Activated CD8-positive, alpha-beta T cell treated with anti-CD3 and anti-CD28 coated beads for 36 hours (primary cell): ENCODE measurements at places on chromosomes 3 and 15. TPM values are rescaled to one million over a fixed set of nuclear protein-coding genes. Genes with fewer than 3 reads are reported as not detected.

APOD gene
- not detected for total RNA-seq

AADAC gene
- not detected for total RNA-seq

MKRN3 gene
- total RNA-seq, result 1.6 TPM

RAB6B gene
- total RNA-seq, result 2.0 TPM

MUC4 gene
- total RNA-seq, result 0.31 TPM

GRCh38 chr3:14775563-14775962, 43.2 kb upstream of the FGD5 start:
- no peak for DNase-seq
- H3K4me3 ChIP-seq, result no peak overlapping the region
- no peaks in the 10 kb centered on the region for H3K36me3 ChIP-seq
- H3K27me3 ChIP-seq, result no peaks in the 10 kb centered on the region

DNA sequence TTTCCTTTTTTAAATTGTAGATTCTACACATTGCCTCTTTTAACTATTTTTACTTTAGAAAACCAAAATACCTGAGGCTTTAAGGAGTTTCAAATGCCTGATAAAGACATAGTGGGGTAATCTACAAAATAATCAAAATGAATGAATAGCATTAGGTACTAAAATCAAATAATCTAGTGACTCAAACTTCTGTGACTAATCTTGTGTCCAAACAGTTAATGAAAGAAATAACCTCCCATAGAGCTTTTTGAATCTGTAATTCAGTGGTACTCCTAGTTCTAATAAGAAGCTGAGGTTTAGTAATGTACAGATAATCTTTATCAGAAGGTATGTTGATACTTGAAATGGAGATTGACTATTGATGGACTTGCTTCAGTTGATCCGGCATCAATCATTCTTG, 53.0 kb downstream of the DTWD1 start:
- H3K27me3 ChIP-seq, result peaks cover 14% of the 10 kb centered on the region
- H3K27ac ChIP-seq, result no peak overlapping the region
- H3K36me3 ChIP-seq, result no peaks in the 10 kb centered on the region

- H3K4me1 ChIP-seq, result peaks cover 9% of the 10 kb centered on the region
- no peak overlapping the region for H3K4me3 ChIP-seq
- no peak overlapping the region for H3K27ac ChIP-seq
- H3K27me3 ChIP-seq, result peaks cover 11% of the 10 kb centered on the region
- H3K36me3 ChIP-seq, result peaks cover 2% of the 10 kb centered on the region
Observed at GRCh38 chr15:72315706-72316370, 4.1 kb downstream of the CELF6 start.

- H3K27me3 ChIP-seq, result peaks cover 10% of the 10 kb centered on the region
- H3K36me3 ChIP-seq, result no peaks in the 10 kb centered on the region
- no peak overlapping the region for H3K27ac ChIP-seq
- H3K4me1 ChIP-seq, result peaks cover 4% of the 10 kb centered on the region
Observed at GRCh38 chr3:38648024-38648658, 1.3 kb downstream of the SCN5A start.

- H3K4me3 ChIP-seq, result no peak overlapping the region
- H3K4me1 ChIP-seq, result no peaks in the 10 kb centered on the region
- DNase-seq, result no peak
- H3K36me3 ChIP-seq, result no peaks in the 10 kb centered on the region
Observed at GRCh38 chr3:19822805-19823204, 111.2 kb downstream of the EFHB start.

DNA sequence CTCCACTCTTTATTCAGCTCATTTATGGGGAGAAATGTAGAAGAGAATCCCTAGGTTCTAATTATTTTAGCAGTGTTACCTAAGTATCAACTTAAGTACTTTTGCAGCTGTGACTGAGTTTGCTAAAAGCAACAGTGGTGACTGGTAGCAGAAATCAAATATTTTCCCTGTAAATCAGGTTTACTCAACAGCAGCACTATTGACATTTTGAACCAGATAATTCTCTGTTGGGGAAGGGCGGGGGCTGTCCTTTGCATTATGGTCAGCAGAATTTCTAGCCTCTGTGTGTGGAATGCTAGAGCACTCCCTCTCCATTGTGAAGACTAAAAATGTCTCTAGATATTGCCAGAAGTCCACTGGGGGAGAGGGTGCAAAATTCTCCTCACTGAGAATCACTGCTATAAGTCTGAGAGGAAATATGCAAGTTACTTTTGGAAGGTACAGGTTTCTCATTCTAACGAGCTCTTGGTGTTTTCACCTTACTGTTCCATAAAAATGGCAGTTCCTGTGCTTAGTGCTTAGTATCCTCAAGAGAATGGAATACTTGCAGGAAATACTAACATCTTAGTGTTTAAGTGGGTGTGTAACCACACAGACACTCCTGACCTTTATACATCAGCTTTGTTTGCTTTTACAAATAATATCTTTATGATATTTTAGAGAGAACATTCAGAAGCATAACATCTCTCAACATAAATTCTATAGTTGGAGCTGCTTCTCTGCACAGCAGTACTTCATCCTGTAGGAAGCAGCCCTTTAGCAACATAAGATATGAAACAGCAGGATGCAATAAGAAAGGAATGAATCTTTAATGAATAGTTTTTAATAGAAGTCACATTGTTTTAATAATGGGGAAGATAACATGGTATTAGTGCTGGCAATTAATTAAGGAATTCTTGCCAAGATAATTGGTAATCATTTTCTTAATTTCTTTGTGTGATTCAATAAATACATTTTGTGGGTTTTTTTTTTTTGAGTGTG, 246.5 kb upstream of the GOLIM4 start:
- DNase-seq, result no peak
- no peaks in the 10 kb centered on the region for H3K4me1 ChIP-seq
- no peak overlapping the region for H3K4me3 ChIP-seq
- no peak overlapping the region for H3K27ac ChIP-seq
- H3K27me3 ChIP-seq, result no peaks in the 10 kb centered on the region
- H3K36me3 ChIP-seq, result no peaks in the 10 kb centered on the region

GRCh38 chr3:32616267-32616962, 45.8 kb upstream of the DYNC1LI1 start:
- no peak for DNase-seq
- no peak overlapping the region for H3K27ac ChIP-seq
- no peak overlapping the region for H3K4me3 ChIP-seq
- no peaks in the 10 kb centered on the region for H3K36me3 ChIP-seq
- no peaks in the 10 kb centered on the region for H3K4me1 ChIP-seq

GRCh38 chr15:70670680-70671079, 92.7 kb downstream of the UACA start:
- peaks cover 15% of the 10 kb centered on the region for H3K4me1 ChIP-seq
- peaks cover 6% of the 10 kb centered on the region for H3K27me3 ChIP-seq
- no peak overlapping the region for H3K27ac ChIP-seq
- DNase-seq, result no peak
- H3K36me3 ChIP-seq, result no peaks in the 10 kb centered on the region

- no peak for DNase-seq
- peaks cover 4% of the 10 kb centered on the region for H3K4me1 ChIP-seq
- no peak overlapping the region for H3K4me3 ChIP-seq
- no peaks in the 10 kb centered on the region for H3K27me3 ChIP-seq
- no peaks in the 10 kb centered on the region for H3K36me3 ChIP-seq
- H3K27ac ChIP-seq, result no peak overlapping the region
Observed at GRCh38 chr3:55963601-55964000, 476.5 kb upstream of the WNT5A start.

- H3K36me3 ChIP-seq, result peaks cover 31% of the 10 kb centered on the region
- DNase-seq, result no peak
- no peaks in the 10 kb centered on the region for H3K27me3 ChIP-seq
- H3K27ac ChIP-seq, result peak overlapping the region; percentile 57
Observed at GRCh38 chr3:136166507-136166906, 29.6 kb downstream of the MSL2 start.

DNA sequence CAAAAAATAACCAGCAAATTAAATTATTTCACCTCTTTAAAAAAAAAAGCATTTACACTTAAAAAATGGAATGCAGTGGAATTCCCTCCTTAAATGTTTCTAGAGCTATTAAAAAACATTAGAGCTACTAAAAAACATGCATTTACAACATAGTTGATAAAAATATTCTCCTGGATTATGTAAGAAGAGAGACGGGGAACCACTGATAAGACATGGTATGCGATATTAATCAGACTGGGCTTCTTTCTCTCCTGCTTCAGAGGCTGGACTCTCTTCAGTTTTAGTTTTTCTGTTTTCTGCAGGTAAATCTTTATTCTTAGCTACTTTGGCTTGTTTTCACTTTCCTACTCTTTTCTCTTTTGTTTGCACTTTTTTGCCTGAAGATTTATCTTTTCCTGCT, 40.4 kb upstream of the WDR49 start:
- no peaks in the 10 kb centered on the region for H3K27me3 ChIP-seq
- no peak overlapping the region for H3K4me3 ChIP-seq
- H3K36me3 ChIP-seq, result peaks cover 28% of the 10 kb centered on the region
- H3K27ac ChIP-seq, result no peak overlapping the region
- DNase-seq, result no peak
- H3K4me1 ChIP-seq, result peaks cover 28% of the 10 kb centered on the region

- DNase-seq, result peak; percentile 74
- peak within 1 kb of the TSS; percentile 86 for H3K4me3 ChIP-seq
- H3K4me1 ChIP-seq, result peaks cover 20% of the 10 kb centered on the region
- H3K27ac ChIP-seq, result peak within 1 kb of the TSS; percentile 86
- H3K36me3 ChIP-seq, result no peaks in the 10 kb centered on the region
Observed at GRCh38 chr3:119579366-119580066, at the start of gene ADPRH. Gene ADPRH (plus strand): TSS chr3:119579492. CDS start chr3:119582170, 2,678 bp downstream.

- no peaks in the 10 kb centered on the region for H3K36me3 ChIP-seq
- no peak overlapping the region for H3K4me3 ChIP-seq
- no peak overlapping the region for H3K27ac ChIP-seq
Observed at GRCh38 chr3:139640456-139640855, 37.3 kb downstream of the NMNAT3 start.

DNA sequence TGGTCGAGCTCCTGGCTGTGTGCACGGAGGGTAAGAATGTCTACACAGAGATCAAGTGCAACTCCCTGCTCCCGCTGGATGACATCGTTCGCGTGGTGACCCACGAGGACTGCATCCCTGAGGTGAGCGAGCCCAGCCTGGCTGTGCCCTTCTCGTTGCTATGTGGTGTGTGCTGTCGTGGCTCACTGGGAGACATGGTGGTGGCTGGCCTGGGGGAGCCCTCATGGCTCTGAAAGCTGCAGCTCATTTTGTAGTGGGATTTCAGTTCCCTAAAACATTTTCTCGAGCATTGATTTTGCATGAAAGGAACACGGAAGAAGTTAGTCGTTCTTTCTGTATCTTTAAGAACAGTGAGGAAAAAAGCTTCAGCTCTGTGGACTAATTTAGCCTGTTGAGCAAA, 200.5 kb downstream of the ITPR1 start:
- H3K4me3 ChIP-seq, result no peak overlapping the region
- no peaks in the 10 kb centered on the region for H3K4me1 ChIP-seq
- peaks cover 34% of the 10 kb centered on the region for H3K36me3 ChIP-seq
- H3K27ac ChIP-seq, result no peak overlapping the region
- H3K27me3 ChIP-seq, result no peaks in the 10 kb centered on the region

GRCh38 chr3:70075101-70075500, 75.6 kb downstream of the SAMMSON start:
- H3K4me1 ChIP-seq, result no peaks in the 10 kb centered on the region

GRCh38 chr15:81407176-81407575, 33.2 kb upstream of the TMC3 start:
- no peak for DNase-seq
- H3K27ac ChIP-seq, result no peak overlapping the region
- H3K36me3 ChIP-seq, result no peaks in the 10 kb centered on the region
- peaks cover 2% of the 10 kb centered on the region for H3K4me1 ChIP-seq
- no peak overlapping the region for H3K4me3 ChIP-seq

DNA sequence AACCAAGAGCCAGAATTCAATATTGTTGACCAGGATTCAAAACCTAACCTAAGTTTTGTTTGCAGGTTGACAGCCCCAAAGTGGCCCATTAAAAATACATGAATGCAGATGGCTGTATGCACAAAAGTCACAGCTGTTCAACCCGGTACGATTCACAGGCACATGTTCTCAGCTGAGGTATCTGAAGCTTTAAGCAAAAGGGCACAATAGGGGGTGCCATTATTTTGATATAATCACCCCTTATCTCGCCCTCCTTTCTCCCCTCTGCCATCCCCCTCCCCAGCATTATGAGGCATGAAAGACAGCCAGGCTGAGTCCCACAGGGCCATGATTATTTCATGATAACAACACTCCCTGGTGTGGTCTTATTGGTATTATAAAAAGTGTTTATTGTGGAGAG, 264.9 kb downstream of the EBLN2 start:
- H3K27ac ChIP-seq, result no peak overlapping the region
- H3K4me3 ChIP-seq, result no peak overlapping the region
- no peaks in the 10 kb centered on the region for H3K4me1 ChIP-seq
- H3K27me3 ChIP-seq, result no peaks in the 10 kb centered on the region

- peaks cover 12% of the 10 kb centered on the region for H3K4me1 ChIP-seq
- no peak overlapping the region for H3K4me3 ChIP-seq
- DNase-seq, result no peak
- peaks cover 5% of the 10 kb centered on the region for H3K27me3 ChIP-seq
- H3K36me3 ChIP-seq, result no peaks in the 10 kb centered on the region
- H3K27ac ChIP-seq, result no peak overlapping the region
Observed at GRCh38 chr15:89016549-89017041, 71.7 kb upstream of the ABHD2 start.

GRCh38 chr15:94524565-94524964, 293.2 kb downstream of the MCTP2 start:
- H3K27me3 ChIP-seq, result peaks cover 1% of the 10 kb centered on the region
- H3K36me3 ChIP-seq, result no peaks in the 10 kb centered on the region
- no peaks in the 10 kb centered on the region for H3K4me1 ChIP-seq
- DNase-seq, result no peak
- no peak overlapping the region for H3K4me3 ChIP-seq

DNA sequence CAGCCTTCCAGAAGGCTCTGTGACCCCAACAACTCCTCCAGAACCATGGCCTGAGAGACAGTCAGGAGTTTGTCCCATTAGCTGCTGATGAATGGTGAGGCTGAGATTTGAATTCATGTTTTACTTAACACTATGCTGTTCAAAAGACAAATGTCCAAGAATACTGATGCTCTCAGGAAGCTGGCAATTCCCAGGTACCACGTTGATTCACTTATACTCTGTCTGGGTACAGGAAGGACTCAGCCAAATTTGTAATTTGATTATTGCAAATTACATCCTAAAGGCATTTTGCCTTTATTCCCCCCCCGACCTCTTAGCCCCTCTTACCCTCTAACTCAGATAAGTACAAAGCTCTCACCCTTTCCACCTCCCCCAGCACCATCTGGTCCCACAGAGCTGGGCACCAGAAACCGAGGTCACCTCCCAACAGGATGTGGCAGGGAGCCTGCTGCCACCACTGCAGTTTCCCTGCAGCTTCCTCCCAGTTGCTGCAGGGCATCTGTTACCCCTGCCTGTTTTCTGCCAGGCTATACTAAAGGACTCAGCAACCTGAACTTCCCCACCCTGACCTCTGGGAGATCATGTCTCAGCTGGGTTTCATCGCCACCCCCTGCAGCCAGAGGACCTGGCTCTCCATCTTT, 33.6 kb downstream of the EAF1 start:
- H3K36me3 ChIP-seq, result no peaks in the 10 kb centered on the region
- H3K4me3 ChIP-seq, result no peak overlapping the region
- H3K4me1 ChIP-seq, result peaks cover 19% of the 10 kb centered on the region
- no peaks in the 10 kb centered on the region for H3K27me3 ChIP-seq

DNA sequence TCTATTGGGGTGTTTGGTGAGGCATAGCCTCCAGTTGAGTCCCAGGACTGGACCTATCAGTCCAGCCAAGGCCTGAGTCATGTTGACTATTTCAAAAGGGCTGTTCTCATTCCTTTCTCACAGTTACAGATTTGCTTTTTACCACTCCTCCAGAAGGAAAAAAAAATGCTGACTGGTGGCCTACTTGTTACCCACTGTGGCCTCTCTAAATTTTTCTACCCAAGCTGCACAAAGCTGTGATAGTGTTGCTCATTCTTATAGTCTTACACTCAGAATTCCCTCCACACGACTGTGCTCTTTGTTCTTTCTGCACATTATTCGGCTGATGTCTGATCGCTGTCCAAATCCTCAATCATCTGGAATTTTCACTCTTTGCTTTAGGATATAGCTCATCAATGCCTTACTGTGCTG, 1142.2 kb downstream of the IGSF11 start:
- no peaks in the 10 kb centered on the region for H3K36me3 ChIP-seq
- H3K4me3 ChIP-seq, result no peak overlapping the region
- no peak overlapping the region for H3K27ac ChIP-seq
- no peaks in the 10 kb centered on the region for H3K27me3 ChIP-seq
